ENCODE measurements at places on chromosomes 1 and 21.

DNA sequence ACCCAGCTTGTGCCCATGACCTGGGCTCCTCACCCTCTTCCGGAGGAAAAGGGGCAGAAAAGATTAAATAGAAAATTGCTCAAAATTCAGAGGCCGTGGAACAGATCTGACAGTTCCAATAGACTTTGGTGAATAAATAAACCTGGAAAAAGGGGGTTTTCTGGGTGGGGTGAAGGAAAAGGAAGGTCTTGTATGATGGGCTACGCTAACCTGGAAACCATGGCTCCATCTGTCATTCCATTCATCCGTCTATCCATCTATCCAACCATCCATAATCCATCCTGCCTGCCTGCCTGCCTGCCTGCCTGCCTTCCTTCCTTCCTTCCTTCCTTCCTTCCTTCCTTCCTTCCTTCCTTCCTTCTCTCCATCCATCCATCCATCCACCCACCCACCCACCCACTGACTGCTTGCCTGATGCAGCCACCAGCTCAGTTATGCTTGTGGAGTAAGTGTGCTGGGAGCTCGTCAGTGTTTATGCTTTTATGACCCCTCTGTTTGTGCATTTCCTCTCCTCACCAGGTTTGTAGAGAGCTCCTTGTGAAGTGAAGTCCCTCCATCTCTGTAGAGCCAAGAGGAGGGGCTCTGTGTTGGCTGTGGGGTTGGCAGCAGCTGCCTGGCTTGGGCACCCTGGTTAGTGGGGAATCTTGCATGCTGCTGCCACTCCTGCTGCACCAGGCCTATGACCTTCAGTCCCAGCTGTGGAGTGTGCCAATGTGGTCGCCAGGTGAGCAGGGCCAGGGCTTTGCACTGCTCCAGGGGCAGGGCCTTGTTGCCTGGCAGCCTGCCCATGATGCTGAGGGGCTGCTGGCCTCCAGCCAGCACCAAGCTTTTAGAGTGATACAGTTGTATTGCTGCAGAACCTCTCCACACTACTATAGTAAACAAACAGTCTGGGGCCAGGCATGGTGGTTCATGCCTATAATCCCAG lies 16.0 kb upstream of the POU3F1 start:
- DNase-seq: peak; percentile 94

GRCh38 chr1:246001837-246002230 lies 505.2 kb downstream of the SMYD3 start:
- no peak for DNase-seq

- DNase-seq: no peak
Measured at GRCh38 chr1:35854989-35855700, 27.9 kb upstream of the AGO1 start.

- no peak for DNase-seq
Measured at GRCh38 chr1:18198260-18198659, 90.7 kb downstream of the IGSF21 start.

GRCh38 chr1:60573121-60573520 lies 499.6 kb upstream of the C1orf87 start:
- DNase-seq: no peak

GRCh38 chr1:232474826-232475225 lies 155.1 kb downstream of the SIPA1L2 start:
- no peak for DNase-seq

DNA sequence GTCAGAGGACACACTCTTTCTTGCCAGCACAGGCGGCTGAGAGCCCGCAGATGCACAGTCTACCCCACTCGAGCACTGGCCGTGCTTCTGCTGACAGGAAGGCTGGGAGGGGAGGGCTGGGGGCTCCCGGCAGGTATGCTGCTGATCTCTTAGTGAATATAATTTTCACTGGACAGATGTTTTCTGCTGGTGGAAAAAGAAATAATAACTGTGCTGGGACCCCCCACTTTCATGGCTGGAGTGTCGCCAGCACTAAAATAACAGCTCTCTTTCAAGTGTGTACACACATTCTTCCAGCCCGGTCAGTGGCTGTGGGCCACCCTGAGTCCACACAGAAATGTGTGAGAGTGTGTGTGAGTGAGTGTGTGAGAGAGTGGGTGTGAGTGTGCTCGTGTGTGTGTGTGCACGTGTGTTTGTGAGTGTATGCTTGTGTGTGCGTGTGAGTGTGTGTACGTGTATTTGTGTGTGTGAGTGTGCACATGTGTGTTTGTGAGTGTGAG lies 167.7 kb upstream of the USP24 start:
- peak; percentile 42 for DNase-seq
